Cortex of kidney (tissue), 1 donor: ENCODE measurements at places on chromosomes 13 and 19.

DNA sequence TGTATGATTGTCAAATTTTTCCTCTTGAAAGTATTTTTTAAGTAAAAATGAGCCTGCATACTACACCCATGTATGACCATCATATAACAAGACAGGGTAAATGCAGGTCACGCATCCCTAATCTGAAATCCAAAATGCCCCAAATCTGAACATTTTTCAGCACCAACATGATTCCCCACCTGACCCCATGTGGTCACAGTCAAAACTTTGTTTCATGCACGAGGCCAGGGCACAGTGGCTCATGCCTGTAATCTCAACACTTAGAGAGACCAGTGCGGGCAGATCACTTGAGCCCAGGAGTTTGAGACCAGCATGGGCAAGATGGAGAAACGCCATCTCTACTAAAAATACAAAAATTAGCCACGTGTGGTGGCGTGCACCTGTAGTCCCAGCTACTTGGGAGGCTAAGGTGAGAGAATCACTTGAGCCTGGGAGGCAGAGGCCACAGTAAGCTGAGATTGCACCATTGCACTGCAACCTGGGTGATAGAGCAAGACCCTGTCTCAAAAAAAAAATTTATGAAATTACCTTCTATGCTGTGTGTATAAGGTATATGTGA is 63.7 kb upstream of the NPAS1 start:
- no peak for DNase-seq

DNA sequence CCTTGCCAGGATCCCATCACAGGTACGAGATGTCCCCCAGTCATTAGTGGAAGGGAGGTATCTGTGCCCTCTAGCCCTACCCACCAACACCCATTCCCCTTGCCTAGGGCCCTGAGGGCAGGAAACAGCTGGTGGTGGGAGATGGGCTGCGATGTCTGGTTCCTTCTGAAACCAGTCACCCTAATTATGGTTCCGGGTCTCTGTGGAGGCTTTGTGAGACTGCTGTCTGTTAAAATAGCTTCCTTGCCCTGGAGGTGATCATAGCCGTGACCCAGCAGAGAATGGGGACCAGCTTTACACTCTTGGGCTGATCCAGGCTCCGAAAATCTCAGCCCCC is 5.5 kb downstream of the ALDH16A1 start:
- DNase-seq, result no peak

GRCh38 chr19:32936065-32936464 is 35.7 kb downstream of the CEP89 start:
- no peak for DNase-seq

- DNase-seq, result no peak
These were observed 19.3 kb downstream of the ZSWIM4 start for GRCh38 chr19:13814550-13814949.

DNA sequence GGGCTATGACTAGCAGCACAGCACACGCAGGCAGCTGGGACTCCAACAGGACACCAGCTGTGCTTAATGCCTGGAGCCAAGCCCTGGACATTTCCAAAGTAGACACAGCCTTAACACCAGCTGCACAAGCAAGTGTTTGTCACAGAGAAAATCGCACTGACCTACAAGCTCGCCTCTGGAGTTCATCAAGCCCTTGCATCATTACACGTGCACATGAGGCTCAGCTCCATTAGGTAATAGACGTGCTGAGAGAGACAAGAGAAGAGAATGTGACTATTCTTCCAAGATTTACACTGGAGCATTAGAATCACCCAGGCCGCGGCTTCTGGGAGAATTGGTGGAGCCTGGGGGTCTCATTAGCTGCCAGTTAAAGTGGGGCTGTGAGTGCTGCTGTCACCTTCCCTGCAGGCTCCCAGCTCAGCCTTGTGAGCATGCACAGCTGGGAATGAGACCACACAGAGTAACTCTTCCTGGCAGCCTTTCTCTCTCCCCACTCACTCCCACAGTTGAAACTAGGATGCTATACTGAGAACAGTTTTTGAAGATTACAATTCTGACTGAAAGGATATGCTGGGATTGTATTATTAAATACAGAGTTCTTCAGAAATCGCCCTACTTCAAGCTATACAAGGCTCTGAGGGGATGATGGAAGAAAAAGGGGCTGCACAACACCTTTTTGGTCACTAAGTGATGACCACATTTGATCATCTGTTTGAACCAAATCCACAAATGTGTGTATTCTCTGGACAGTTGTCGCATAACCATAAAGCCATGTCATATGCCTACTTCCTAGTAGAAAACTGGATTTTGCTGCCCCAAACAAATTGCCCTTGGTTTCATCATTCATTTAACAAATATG is 10.5 kb downstream of the STOML3 start:
- DNase-seq, result no peak

DNA sequence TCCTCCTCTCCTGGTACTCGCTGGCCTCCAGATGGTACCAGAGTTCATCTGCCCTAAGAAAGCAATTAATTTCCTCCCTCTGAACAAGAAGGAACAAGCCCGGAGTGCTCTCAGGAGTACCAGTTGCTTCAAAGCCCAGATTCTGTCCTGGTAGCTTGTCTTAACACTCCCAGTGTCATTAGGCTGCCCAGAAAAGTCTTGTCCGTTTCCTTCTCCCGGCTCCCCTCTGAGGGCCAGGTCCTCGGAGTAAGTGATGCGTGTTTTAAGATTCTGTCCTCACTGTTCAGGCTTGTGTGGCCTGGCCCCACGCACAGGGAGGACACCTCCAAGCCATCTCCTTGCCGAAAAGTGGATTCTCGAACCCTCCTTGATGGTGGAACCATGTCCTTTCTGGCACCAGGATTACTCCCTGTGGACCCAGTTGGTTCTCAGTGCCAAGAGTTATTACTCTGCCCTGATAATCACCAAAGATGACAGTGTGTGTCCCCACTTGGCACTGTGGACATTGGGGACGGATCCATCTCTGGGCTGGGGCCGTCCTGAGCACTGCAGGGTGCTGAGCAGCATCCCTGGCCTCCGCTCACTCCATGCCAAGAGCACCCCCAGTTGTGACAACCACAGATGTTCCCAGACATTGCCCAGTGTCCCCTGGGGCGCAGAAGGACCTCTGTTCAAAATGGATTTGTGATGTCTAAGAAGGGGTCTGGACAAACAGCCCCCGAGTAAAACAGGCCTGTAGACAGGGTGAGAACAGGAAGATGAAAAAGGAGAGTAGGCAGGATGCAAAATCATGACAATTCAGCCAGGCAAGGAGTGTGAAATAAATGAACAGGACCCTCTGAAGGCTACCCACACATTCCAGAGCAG is 52.4 kb downstream of the RFX2 start:
- DNase-seq, result no peak

DNA sequence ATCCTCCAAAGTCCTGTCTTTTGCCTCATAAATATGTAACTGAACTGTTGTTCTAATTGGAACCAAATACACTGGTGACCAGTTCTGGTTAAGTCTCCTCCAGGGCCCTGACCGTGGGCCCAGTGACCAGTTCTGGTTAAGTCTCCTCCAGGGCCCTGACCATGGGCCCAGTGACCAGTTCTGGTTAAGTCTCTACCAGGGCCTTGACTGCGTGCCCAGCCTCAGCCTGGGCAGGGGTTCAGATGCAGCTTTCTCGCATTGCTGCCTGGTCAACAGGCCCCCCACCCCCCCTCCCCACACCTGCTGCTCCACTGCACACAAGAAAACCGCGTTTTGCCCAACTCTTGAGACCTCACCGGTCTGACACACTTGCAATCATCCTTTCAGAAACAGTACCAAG is 3.8 kb upstream of the GRTP1 start:
- no peak for DNase-seq

- DNase-seq, result no peak
These were observed 4.7 kb downstream of the PTBP1 start for GRCh38 chr19:801861-802497.

DNA sequence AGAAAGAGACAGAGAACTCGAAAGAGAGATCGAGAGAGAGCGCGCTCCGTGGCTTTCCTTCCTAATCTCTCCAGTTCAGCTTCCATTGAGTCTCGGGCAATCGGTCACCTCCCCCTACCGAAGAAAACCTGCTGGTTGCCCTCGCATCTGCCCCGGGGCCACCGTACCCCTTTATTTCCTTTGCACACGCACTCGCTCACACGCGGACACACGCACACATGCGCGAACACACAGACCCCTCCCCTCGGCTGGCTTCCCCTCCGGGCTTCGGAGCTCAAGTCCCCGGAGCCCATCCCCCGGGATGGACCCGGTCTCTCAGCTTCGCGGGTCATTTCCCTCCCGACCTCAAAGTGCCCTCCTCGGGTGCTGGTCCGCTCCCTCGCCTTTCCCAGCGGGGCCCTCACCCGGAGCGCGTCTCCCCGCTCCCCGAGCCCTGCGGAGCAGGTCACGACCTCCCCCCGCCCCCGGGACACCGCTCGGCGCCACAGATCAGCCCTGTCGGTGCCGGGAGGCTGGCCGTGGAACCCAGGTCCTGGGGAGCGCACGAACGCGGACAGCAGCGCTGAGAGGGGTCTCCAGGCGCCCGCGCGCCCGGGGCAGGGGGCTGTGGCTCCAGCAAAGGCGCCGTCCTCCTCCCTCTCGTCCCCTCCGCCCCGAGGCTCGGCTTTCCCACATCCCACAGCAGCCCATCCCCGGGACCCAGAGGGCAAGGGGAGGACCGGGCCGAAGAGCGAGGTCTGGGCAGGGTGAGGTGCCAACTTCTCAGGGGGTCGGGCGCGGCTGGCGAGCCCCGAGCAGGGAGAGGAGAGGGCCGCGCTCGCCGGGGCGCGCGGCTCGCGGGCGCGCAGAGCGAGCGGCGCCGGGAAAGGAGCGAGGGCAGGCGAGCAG is 1.8 kb downstream of the DACH1 start:
- peak; percentile 5 for DNase-seq

DNA sequence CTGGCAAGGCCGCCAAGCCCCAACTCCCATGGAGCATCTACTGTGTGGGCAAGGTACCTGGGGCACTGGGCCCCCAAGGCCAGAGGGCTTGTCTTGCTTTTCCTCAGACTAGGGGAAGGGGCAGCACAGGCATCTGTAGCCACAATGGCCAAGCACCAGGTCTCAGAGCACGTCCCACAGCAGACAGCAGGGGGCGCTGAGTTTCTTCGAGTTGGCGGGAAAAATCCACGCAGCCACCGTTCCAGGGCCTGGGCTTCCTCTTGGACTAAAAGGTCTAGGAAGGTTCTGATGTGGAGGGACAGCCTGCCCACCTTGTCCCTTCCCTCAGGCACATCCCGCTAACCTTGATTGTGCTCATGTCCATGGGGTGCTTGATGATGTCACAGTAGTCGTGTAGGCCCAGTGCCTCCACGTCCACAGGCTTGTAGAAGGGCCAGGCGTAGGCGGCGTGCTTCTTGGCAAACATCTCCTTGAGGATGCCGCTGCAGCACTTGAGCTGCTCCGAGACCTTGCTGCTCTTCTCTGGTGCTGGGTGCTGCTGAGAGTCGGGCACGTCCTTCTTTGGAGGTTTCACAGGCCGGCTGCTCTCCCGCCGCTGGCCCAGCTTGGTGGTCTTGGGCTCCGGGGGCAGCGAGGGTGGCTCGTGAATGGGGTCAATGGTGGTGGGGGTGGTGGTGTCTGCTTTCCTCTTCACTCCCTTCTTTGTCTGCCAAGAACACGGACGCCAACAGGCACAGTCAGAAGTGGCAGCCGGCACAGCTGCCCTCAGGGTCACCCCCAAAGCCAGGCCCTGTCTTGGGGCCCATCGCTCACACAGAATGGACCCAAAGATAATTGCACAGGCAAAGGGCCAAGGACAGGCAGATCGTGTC is 32.0 kb upstream of the EPHX3 start:
- no peak for DNase-seq

GRCh38 chr13:33487575-33488243 is 202.2 kb upstream of the STARD13 start:
- no peak for DNase-seq

DNA sequence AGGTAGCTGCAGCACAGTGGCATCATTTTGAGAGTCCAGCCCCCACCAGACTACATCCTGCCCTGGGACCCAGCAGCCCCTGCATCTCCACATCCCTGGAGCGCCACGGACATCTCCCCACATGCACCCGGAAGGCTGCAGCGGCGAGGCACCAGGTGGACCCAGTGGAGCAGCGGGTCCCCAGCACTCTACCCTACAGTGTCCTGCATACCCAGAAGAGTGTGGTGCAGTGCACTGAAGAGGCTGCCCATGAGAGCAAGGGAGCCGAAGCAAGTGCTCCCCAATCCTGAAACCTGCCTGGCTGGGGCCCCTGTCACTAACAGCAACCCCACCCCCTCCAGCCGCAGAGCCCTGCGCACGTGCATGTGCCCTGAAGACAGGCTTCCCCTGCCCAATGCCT is 21.3 kb upstream of the SLC7A9 start:
- DNase-seq, result no peak

DNA sequence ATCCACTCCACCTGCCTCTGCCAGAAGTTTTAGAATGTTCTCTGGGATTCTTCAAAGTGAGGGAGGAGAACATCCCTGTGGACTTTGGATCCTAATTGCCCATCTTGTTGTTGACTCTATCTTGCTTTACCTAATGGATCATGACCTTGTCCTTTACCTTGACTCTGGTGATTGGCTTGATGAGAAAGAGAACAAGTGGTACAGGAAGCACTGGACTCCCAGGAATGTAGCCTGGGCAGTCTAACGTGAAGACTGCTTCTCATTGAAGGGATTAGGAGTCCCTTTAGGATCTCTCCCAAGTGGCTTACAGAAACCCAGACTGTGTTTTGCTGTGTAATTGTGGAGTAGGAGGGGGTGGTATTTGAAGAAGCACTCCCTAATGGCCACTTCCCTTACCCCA is 63.9 kb downstream of the SLC10A2 start:
- DNase-seq, result no peak

- DNase-seq, result no peak
These were observed 44.5 kb upstream of the PCDH8 start for GRCh38 chr13:52892925-52893324.

GRCh38 chr19:14654786-14655560 is 19.7 kb downstream of the ADGRE3 start:
- DNase-seq, result no peak

DNA sequence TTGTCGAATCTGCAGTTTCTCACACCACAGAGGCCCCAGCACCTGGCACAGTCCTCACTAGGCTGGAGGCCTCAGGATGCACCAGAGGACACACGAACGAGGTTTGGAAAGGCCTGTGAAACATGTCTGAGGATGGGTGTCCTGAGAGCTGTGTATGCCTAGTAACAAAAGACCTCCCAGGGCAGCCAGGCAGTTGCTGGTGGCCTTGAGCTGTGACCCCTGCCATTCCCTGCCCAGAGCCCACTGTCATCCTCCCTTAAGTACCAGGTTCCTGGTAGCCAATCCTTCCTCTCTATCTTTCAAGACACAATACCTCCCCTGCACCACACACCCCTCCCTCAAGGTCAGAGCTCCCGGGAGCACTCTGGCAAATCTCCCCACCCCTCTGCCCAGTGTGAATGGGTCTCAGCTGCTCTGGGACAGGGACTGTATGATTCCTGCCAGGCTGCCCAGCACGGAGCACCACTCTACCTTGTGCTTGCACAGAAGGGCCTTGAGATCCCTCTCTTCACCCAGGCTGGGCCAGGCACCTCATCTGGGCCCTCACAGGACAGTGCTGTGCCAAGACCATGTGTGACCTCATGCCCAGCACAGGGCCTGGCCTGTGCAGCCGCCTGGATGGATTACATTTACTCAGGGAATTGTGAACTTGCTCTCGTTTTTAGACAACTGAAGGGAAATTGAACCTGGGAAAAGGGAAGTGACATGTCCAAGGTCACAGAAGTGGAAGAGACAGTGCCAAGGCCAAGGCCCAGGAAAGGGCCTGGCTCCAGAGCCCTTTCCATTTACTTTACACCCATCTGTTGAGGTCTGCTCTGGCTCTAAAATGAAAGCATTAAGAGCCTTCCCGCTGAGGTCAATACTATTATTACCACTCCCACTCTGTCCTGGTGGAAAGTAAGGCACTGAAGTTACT is 2.2 kb downstream of the ZNF787 start:
- DNase-seq, result no peak

GRCh38 chr19:51938936-51939335 is 11.7 kb downstream of the ZNF613 start:
- no peak for DNase-seq
